ENCODE measurements at places on chromosomes 5 and 9. TPM values are rescaled to one million over a fixed set of nuclear protein-coding genes. Genes with fewer than 3 reads are reported as not detected.

The PPP3R2 gene
- total RNA-seq = not detected

The LURAP1L gene
- 46.3 TPM for total RNA-seq

The ZNF300 gene
- 7.7 TPM for total RNA-seq

The GPR21 gene
- total RNA-seq = 3.4 TPM

The TICAM2 gene
- total RNA-seq = 2.8 TPM

The IL4 gene
- total RNA-seq = not detected

The PAPPA gene
- 214 TPM for total RNA-seq

The SNX18 gene
- 27.3 TPM for total RNA-seq

The SPACA9 gene
- 6.7 TPM for total RNA-seq

The FAM120AOS gene
- total RNA-seq = 33.9 TPM

The TEX48 gene
- not detected for total RNA-seq

The SLC34A3 gene
- total RNA-seq = not detected

The ZBED3 gene
- 18.0 TPM for total RNA-seq

The SLC46A2 gene
- not detected for total RNA-seq

The PCDHGC5 gene
- 1.4 TPM for total RNA-seq

The WDR5 gene
- 29.3 TPM for total RNA-seq

The MARCHF11 gene
- total RNA-seq = not detected

The SGCD gene
- total RNA-seq = 13.1 TPM

The IL9 gene
- not detected for total RNA-seq

The CWC27 gene
- 24.7 TPM for total RNA-seq

The HK3 gene
- total RNA-seq = not detected

The RNF208 gene
- 7.2 TPM for total RNA-seq

The LHX3 gene
- not detected for total RNA-seq

The QSOX2 gene
- total RNA-seq = 17.1 TPM

The EQTN gene
- not detected for total RNA-seq

The ROR2 gene
- 43.0 TPM for total RNA-seq

The SPATA6L gene
- total RNA-seq = 1.9 TPM

The C7 gene
- not detected for total RNA-seq

The FBP2 gene
- total RNA-seq = not detected

The CLPTM1L gene
- 88.0 TPM for total RNA-seq

The SPATA31C1 gene
- total RNA-seq = not detected

The CNTLN gene
- 14.6 TPM for total RNA-seq

The TARS1 gene
- total RNA-seq = 237 TPM

The IL17B gene
- not detected for total RNA-seq

The INSL4 gene
- total RNA-seq = not detected

The RASGEF1C gene
- total RNA-seq = not detected

The SLCO6A1 gene
- 0.78 TPM for total RNA-seq

The COL15A1 gene
- 0.81 TPM for total RNA-seq

The TLR4 gene
- 28.9 TPM for total RNA-seq

The CCDC192 gene
- total RNA-seq = not detected

The CTXN3 gene
- not detected for total RNA-seq

The GRXCR2 gene
- total RNA-seq = not detected

The PCDHB7 gene
- total RNA-seq = 1.2 TPM

The CD274 gene
- total RNA-seq = 0.31 TPM

The ALDOB gene
- not detected for total RNA-seq

The PCDHA1 gene
- total RNA-seq = not detected

The ENTREP1 gene
- 0.24 TPM for total RNA-seq

The OR1Q1 gene
- total RNA-seq = not detected

The WDR38 gene
- not detected for total RNA-seq

The PCDHA10 gene
- 6.1 TPM for total RNA-seq

The ENG gene
- 140 TPM for total RNA-seq

The SNX24 gene
- 10.2 TPM for total RNA-seq

The NUTM2G gene
- total RNA-seq = not detected

The CYSTM1 gene
- 29.8 TPM for total RNA-seq

The IRX4 gene
- not detected for total RNA-seq

The DDX41 gene
- total RNA-seq = 83.1 TPM

The LCP2 gene
- not detected for total RNA-seq

The PCDHGA3 gene
- total RNA-seq = not detected
